ENCODE measurements at places on chromosomes 16 and 17.

- no peak for DNase-seq
Observed at GRCh38 chr17:8391711-8392110, 5.9 kb downstream of the RNF222 start.

- DNase-seq: peak; percentile 85
Observed at GRCh38 chr17:18087610-18088491, at the start of gene DRG2. Gene DRG2, plus strand, starts transcription at chr17:18087948. Its CDS starts 76 bp downstream, at chr17:18088024.

DNA sequence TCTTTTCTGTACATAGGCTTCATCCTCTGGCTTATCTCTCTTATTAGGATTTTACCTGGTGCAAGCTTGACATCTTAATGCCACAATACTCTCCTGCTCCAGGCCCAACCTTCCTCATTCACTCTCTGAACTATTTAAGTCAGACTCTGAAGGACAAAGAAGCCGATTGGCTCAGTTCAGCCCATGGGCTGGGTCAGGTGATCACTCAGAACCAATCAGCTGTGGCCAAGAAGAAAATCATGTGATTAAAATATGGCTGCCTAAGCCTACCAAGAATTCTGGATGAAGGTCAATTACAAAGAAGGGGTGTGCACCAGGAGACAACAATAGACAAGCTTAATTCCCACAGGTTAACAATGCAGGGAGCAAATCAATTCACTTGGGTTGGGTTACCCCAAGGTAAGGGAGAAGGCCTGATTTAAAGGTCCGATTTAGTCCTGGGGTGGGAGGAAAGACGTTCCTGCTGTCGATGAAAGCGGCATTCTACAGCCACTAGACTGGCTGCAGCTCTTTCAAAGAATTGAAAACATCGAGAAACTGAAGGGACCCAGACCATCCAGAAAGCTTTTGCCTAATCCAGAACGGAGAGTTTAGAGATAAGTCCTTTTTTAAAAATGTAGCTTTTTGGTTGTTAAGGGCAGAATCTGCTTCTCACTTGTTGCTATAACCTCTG is 42.9 kb upstream of the NFAT5 start:
- no peak for DNase-seq

DNA sequence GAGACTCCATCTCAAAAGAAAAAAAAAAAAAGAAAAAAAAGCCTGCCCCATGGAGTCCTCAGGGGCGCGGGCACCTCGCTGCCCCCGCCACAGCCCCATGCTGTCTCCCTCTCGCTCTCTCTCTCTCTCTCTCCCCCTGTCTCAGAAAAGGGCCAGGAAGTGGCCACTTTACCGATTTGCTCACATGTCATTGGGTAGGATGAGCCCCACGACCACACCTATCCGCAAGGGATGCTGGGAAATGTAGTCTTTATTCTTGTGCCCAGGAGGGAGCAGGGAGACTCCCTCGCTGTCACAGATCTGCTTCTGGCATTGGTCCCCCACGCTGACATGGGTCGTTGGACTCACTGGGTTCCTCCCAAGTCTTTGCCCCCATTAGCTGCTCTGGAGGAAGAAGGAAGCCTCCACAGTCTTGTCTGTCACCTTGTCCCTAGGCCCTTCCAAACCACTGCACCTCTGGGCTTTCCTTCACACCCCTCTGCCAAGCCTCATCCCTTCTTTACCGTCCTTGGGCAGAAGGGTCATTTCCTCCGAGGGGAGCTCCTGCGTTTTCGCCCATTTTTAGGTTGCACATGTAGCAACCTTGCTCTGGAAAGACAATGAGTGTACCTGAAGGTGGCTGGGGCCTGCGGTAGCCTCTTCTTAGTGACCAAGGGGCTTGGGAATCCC is 6.9 kb upstream of the GJD3 start:
- no peak for DNase-seq

GRCh38 chr16:66849021-66849420 is 4.8 kb downstream of the CA7 start:
- DNase-seq: no peak
